ENCODE measurements at places on chromosomes 13 and 19.

- peak; percentile 95 for DNase-seq
Measured at GRCh38 chr19:40598121-40598917, 2.9 kb upstream of the LTBP4 start.

- DNase-seq: no peak
Measured at GRCh38 chr13:39935155-39935554, 279.7 kb downstream of the COG6 start.

GRCh38 chr19:41218615-41219507 is at the start of gene AXL:
AXL (plus strand) TSS chr19:41219223; CDS start chr19:41219393, 170 bp downstream.
- DNase-seq: no peak

DNA sequence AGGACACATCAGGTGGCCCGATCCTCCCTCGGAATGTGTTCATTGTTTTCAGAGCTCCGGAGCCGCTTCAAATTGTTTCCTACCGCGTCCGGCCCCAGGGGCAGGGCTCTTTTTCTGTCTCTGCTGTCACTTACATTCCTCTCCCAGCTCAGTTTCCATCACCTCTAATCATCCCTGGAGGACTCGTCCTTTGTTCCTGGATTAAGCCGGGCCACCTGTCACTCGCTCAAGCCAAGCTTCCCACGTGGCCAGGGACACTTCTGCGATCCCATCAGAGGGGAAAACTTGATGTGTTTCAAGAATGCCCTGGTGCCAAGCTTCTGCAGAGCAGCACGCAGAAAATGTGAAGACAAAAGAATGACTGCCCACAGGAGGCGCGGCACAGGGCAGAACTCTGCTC is 13.5 kb downstream of the IL17D start:
- DNase-seq: no peak

DNA sequence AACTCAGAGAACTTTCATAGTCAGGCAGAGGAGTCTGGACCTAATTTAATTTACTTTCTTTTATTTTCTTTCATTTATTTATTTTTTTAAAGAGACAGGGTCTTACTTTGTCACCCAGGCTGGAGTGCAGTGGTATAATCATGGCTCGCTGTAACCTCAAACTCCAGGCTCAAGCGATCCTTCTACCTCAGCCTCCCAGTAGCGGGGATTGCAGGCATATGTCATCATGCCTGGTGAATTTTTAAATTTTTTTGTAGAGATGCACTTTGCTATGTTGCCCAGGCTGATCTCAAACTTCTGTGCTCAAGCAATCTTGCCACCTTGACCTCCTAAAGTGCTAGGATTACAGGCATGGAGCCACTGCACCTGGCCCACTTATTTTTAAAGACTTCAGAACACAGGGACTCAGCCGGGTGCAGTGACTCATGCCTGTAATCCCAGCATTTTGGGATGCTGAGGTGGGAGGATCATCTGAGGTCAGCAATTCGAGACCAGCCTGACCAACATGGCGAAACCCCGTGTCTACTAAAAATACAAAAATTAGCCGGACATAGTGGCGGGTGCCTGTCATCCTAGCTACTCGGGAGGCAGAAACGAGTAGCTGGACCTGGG is 50.6 kb downstream of the KLF5 start:
- no peak for DNase-seq

GRCh38 chr13:47298506-47298905 is 401.7 kb upstream of the HTR2A start:
- DNase-seq: no peak

GRCh38 chr19:38304866-38305429 is 897 bp downstream of the C19orf33 start:
- no peak for DNase-seq

DNA sequence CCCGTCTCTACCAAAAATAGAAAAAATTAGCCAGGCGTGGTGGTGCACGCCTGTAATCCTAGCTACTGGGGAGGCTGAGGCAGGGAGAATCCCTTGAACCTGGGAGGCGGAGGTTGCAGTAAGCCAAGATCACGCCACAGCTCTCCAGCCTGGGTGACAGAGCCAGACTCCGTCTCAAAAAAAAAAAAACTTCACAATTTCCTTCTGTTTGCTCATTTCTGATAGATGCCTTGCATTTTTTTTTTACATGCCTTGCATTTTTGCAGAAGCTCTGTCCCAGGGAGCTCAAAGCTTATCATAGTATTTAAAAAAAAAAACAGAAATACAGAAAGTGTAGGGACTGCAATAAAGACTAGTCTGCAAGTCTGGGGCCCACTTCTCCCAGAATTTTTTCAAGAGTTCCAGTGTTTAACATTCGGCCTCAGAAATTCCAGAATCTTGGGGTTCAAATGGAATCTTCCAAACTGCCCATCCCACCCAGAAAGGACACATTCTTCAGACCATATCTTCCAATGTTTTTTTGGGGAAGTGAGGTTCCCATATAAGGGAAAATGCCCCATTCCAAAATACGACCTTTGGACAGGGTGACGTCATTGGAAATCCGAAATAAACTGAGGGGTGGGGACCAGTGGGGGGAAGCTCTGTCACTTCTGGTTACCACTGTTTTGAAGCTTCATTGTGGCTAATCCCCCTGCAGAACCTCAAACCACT is 17.2 kb upstream of the RAB8A start:
- DNase-seq: no peak

DNA sequence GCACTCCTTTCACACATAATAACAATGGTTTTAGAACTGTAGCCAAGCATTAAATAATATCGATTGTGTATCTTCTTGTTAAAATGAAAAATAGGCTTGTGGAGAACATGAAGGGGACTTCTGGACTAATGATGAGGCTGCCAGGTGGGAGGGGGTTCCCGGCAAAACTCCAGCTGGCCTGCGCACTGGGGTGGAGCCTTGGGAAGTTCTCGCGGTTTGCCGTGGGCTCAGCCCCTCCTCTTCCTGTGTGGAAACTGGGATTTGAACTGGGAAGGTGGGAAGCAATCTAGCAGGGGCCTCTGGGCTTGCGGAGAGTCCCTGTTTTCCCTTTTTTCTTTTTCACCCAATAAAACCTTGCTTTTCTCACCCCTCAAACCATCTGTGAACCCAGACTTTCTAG is 113.7 kb upstream of the SLITRK1 start:
- no peak for DNase-seq

GRCh38 chr19:5828661-5829566 is 10.6 kb downstream of the FUT6 start:
- peak; percentile 64 for DNase-seq

GRCh38 chr19:17926044-17926443 is 6.8 kb upstream of the CCDC124 start:
- no peak for DNase-seq

DNA sequence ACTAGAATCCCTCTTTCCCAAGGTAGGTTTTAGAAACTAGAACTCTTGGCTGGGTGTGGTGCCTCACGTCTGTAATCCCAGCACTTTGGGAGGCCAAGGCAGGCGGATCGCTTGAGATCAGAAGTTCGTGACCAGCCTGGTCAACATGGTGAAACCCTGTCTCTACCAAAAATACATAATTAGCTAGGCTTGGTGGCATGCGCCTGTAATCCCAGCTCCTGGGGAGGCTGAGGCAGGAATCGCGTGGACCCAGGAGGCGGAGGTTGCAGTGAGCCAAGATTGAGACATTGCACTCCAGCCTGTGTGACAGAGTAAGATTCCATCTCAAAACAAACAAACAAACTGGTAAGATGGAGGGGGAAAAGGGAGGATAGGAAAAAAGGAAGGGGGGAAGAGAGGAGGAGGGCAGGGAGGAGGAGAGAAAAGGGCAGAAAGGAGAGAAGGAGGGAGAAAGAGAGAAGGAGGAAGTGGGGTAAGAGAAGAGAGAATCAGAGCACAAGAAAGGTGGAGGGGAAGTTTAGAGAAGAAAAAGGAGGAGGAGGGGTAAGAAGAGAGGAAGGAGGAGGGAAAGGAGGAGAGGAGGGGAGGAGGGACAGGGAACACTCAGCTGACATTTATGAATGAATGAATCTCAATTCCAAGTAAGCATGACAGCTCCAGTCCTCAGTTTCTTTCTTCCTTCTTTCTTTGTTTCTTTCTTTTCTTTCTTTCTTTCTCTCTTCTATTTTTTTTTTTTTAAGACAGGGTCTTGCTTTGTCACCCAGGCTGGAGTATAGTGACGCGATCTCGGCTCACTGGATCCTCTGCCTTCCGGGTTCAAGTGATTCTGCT is 2.6 kb upstream of the SLC27A1 start:
- no peak for DNase-seq

DNA sequence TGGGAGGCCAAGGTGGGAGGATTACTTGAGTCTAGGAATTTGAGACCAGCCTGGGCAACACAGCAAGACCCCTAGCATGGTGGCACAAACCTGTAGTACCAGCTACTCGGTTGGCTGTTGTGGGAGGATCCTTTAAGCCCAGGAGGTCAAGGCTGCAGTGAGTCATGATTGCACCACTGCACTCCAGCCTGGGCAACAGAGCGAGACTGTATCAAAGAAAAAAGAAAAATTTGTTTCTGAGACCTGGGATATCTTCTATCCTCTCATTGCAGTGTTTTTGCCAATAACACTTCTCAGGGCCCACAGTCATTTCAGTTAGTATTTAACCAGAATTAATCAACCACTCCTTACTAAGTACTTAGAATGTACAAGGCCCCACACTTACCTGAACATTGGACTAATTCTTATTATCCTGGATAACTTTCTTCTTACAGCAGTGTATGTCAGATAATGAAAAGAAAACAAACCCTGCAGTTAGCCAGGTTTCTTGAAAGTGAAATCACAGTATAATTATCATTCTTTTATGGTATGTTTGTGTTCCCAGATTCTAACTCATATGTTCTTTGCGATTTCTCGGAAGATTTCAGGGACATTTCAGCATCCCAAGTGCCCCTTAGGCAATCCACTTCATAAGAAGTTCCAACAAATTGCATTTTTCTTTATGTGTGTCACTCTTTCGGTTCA is 75.6 kb upstream of the KLF5 start:
- no peak for DNase-seq
